Activated effector memory CD4-positive, alpha-beta T cell treated with anti-CD3 and anti-CD28 coated beads, Interleukin-2, amount 50 U/mL, for 16 hours (primary cell): ENCODE measurements at places on chromosomes 5 and 9.

DNA sequence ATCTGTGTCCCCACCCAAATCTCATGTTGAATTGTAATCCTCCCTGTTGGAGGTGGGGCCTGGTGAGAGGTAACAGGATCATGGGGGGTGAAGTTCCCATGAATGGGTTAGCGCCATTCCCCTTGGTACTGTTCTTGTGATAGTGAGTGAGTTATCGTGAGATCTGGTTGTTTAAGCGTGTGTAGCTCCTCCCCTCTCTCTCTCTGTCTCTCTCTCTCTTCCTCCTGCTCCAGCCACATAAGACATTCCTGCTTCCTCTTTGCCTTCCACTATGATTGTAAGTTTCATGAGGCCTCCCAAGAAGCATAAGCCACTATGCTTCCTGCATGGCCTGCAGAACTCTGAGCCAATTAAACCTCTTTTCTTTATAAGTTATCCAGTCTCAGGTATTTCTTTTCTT is 28.8 kb downstream of the C5orf15 start:
- DNase-seq: no peak

- no peak for DNase-seq
These were observed 39.2 kb downstream of the FER start for GRCh38 chr5:108786806-108787483.

DNA sequence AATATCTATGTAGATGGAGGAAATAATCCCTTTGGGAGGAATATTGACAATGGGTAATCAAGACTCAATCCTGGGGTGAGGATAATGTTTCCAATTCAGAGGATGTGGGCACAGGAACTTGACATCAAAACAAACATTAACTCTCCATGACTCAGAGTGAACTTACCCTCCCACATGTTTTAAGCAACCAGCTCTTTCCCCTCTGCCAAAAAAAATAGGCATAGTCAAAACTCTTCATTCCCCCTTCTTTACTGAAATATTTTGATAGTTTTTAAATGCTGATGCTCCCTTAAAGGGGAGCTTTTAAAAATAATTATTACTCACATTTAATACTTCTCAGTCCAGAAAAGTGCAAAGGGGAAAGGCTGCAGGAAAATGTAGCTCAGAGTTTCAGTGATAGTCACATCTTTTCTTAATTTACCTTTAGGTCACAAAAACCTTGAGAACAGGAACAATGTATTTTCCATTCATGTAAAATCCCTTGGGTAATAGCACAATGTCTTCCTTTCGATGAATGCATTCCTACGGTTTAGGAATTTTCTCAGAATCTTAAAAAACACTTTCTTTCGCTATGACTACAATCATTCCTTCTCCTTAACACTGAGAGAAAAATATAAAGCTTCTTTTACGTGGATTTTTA is 298.4 kb upstream of the GRAMD2B start:
- DNase-seq: no peak

GRCh38 chr5:148333262-148333849 is 2.0 kb upstream of the SPINK9 start:
- no peak for DNase-seq

- DNase-seq: no peak
These were observed 14.7 kb upstream of the LCP2 start for GRCh38 chr5:170312301-170312595.

DNA sequence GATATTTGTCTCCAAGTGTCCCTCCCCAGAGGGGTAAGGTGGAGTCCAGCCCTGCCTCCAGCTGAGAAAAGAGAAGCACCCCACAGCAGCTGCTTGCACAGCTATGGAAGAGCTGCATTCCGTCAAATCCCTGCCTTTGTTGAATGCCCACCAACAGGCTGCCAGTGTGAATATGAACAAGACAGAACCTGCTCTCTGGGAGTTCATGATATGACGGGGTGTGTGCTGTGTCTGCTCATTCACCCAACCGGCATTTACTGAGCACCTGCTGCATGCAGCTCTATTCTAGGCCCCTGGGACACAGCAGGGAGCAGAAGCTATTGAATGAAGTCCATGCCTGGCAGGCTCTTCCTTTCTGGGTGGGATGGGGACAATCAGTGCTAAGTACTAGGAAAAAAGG is 238.8 kb downstream of the GADD45G start:
- no peak for DNase-seq

DNA sequence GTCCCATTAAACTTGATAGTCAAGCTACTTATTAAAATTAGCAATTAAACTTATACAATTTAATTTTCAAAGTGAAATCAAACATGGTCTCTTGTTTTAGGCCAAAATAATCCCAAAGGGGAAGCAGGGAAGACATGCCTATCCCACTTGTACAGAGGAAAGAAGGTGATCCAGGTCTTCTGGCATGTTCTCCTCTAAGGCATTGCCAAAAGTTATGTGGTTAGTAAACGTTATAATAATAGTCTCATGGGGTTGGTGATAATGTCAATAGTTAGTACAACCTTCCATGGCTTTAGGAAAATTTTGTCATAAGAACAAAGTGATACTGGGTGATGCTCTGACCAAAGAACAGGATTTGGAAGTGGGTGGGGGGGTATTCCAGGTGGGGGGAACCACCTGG is 52.8 kb downstream of the ROR2 start:
- no peak for DNase-seq

DNA sequence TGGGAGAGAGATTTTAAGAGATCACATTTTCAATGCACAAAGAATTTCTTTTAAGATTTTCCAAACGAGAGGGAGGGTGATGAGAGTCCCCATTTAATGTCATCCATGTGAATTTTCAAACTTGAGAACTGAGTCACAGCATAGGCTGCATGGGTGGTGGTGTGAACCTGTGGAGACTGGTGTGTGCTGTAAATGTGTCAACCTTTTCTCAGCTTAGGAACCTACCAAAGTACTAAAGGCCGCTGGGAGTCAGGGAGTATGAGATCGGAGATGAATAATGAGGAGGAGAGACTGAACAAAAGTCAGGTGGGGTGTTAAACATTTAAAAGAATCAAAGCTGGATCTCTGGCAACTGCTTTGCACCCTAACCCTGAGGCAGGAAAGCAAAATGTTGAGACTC is 7.5 kb downstream of the ALDH1A1 start:
- no peak for DNase-seq

GRCh38 chr9:4155221-4156026 is 144.4 kb downstream of the GLIS3 start:
- no peak for DNase-seq

DNA sequence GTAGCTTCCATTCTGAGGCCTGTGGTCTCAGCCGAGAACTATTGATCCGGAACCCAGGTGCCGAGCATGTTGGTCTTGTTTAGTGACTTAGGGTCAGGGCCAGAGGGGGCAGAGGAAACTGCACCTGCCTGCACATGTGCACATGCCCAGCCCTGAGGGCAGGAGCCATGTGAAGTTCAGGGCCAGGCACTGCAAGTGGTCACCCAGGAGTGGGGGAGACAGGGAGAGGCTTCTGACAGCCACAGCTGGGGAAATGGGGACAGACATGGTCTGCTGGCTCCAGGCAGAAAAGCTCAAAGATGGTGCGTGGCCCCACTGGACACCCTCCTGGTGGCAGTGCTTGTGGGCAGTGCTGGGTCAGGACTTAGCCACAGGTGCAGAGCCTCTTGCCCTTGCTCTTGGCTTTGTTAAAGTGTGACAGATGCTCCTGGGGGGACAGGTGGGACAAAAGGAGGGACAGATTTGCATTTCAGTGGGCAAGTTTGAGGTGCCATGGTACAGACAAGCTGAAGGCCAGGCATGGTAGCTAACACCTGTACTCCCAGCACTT is 134.4 kb downstream of the CACNA1B start:
- peak; percentile 58 for DNase-seq

DNA sequence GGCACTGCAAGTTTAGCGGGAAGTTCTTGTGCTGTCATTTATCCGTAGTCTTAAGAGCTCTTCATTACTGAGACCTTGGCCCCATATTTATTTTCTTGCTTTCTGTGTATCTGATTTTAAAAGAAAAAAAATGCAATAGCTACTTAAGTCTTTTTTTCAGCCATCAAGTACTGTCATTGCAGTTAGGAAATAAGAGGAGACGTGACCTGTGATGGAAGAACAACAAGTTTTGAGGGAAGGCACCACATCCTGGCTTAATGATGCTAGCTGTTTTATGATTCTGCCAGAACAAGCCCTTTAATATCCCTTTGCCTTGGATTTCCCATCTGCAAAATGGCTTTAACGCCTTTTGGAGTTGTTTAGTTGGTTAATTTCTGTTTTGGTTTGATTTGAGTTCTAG is 3.8 kb downstream of the RGMB start:
- no peak for DNase-seq

- no peak for DNase-seq
These were observed 51.5 kb downstream of the UBE2R2 start for GRCh38 chr9:33868440-33868973.

DNA sequence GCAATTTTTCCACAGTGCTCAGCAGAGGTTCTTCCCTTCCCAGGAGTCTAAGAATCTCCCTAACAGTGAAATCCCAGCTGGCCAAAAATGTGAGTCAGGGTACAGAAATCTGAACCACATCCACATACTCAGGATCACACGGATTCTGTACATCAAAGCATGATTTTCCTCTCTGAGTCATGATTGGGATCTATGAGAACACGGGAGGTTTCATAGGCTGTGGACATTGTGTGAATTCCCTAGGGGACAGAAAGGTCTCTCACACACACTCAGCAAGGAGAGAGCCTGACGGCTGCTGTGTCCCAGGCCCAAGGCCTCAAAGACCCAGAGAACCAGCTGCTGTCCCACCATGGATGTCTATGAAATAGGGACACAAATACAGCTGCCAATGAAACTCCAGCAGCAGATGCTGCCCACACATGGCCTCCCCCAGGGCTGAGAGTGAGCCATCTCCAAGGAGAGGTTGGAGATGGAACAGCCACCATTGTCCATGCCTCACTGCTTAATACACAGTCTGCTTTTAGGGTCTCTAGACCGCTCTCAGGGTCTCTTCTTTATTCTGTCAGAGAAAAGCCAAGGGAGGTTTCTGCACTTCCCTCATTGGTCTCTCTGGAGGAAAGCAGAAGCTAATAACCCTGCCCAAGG is 102.7 kb downstream of the ADAMTS12 start:
- DNase-seq: no peak

DNA sequence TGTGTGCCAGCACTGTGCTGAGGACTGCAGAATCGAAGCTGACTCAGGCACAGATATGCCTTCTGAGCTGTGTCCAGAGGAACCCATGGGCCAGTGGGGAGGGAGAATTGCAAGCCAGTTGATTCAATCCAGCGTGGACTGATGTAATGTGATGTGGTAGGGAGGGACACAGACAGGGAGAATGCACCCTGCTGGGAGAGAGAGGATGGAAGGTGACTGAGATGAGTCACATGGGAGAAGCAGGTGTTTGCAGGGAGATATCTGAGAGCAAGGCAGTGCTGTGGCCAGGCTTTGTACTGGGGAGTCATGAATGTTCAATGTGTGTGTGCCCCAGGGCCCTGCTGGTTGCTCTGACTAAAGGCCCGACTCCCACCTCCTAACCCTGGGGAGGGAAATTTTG is 75.7 kb downstream of the IRX1 start:
- no peak for DNase-seq

DNA sequence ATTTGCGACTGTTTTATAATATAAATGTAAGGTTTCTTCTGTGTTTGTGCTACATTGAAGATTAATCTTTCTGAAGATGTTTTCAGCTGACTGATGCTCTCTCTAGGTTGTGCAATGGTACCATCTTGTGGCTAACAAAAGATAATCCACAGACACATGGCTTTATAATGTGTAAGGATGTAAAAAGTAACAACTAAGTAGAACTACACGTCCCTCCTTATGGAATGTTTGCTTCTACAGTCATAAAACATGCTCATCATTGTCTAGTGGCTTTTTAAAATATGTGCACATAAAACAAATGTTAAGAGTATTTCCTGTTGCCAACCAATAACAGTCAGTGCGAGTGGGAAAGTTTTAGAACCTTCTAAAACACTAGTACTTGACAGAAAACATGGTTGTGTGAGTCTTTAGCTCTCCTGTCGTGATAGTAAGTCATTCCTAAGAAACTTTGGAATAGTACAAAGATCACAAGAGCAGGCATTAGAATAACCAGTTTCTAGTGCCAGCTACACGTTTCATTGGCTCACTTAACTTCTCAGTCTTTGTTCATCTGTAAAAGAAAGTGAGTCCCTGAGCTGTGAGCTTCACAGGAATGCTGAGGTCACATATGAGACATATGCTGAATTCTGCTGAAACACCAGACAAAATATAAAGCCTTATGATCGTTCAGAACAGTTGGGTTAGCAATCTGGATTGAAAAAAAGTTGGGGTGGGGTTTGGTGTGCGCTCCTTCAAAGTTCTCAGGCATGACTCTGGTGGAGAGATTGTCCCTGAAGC is 75.7 kb upstream of the GLIS3 start:
- no peak for DNase-seq

DNA sequence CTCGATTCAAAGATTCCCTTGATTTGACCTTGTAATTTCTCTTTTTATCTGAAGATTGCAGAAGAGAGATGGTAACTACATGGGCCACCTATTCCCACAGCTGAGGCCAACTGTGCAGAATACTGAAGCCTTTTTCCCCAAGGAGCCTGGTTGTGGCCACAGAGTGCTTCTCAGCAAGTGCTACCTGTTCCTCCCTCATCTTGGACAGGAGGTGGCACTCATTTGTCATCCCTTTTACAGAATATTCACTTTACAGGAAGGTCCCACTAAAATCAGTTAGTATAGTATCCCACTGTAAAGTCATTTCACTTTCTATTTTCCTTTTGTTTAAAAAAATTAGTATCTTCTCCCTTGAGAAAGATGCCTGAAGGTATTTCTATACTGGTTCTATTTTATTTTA is 346.4 kb downstream of the ARL15 start:
- DNase-seq: no peak

GRCh38 chr9:94586316-94586715 is 7.3 kb downstream of the FBP2 start:
- no peak for DNase-seq

DNA sequence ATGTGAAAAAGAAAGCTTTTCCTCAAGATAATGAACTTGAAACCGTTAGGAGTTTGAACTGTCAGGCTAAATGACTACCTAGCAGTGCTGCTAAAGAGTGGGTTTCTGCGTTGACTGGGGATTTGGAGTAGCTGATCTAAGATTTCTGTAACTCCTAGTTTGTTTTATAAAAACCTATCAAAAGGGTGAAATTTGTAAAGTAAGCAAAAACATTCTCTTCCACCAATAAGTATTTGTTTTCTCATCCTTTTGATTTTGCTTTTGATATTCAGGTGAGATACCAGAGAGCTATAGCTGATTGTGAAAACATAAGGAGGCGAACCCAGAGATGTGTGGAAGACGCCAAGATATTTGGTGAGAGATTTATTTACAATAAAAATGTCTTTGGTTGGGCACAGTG is 4.1 kb downstream of the GRPEL2 start:
- DNase-seq: no peak

DNA sequence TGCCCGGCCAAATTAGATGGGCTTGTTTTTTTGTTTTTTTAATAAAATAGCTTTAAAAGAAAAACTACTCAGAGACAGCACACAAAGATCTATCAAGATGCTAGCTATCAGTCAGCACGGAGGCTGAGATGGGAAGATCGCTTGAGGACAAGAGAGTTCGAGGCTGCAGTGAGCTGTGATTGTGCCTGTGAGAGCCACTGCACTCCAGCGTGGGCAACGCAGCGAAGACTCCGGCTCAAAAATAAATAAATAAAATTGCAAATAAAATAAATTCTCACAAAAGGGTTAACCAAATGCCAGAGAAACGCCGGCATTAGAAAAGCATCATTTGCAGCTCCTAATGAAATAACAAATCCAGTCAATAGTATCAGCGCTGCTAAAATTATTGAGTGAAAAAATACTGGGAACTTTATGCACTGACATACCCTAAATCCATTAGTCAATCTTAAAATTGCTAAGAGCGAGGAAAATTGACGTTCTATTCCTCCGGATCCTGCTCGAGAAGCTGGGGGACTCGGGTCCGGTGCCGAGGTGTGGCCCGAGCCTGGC is 681 bp downstream of the CPLANE1 start:
- no peak for DNase-seq
